Activated CD4-positive, alpha-beta T cell treated with anti-CD3 and anti-CD28 coated beads for 36 hours (primary cell): ENCODE measurements at places on chromosomes 5 and 9. TPM values are rescaled to one million over a fixed set of nuclear protein-coding genes. Genes with fewer than 3 reads are reported as not detected.
A peak's percentile ranks its signal among the peaks of the same experiment; 100 is the strongest.

BAG1 gene
- 47.9 TPM for total RNA-seq

CDKN2B-AS1 gene
- total RNA-seq: 0.23 TPM

OTP gene
- total RNA-seq: not detected

HSPA9 gene
- 466 TPM for total RNA-seq

CER1 gene
- not detected for total RNA-seq

HRCT1 gene
- not detected for total RNA-seq

ANKRD18B gene
- total RNA-seq: 1.5 TPM

EGFLAM gene
- not detected for total RNA-seq

OR1J2 gene
- total RNA-seq: not detected

GRCh38 chr9:27292659-27293405, 4.1 kb downstream of the EQTN start:
- DNase-seq: no peak

DNA sequence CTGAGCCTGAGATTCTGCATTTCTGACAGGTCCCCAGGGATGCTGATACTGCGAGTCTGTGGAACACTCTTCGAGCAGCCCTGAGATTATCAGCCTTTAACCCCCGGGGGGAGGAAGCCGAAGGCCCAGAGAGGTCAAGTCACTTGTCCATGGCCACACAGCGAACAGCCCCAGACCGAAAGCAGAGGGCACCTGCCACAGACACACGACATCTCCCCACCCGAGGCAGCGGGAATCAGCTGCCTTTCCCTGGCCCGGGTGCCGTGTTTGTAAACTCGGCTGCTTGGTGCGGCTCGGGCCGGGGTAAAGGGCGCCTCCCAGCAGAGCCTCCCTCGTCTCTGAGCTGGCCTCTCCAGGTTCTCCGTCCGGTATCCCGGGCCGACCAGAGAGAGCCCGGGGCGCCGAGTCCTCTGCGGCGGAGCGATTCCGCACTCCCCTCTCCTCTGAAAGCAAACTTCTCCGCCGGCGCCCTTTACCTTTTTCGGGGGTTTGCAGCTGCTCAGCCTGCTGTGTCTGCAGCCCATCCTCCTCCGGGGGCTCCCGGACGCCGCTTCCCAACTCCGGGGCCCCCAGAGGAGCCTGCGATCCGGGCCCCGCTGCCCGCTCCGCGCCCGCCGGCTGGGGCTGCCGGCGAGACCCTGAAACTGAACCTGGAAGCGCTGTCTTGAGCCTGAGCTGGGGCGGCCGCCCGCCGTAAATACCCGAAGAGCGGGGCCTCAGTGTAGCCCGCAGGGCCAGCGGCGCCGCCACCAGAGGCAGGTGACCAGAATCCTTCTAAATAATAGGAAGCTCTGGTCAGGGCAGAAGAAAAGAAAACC, at the start of gene CCDC69:
CCDC69 (minus strand) TSS at position 646 of the 818 bp plus-strand sequence; CDS start at position 524, 122 bp downstream.
- DNase-seq: peak; percentile 75

DNA sequence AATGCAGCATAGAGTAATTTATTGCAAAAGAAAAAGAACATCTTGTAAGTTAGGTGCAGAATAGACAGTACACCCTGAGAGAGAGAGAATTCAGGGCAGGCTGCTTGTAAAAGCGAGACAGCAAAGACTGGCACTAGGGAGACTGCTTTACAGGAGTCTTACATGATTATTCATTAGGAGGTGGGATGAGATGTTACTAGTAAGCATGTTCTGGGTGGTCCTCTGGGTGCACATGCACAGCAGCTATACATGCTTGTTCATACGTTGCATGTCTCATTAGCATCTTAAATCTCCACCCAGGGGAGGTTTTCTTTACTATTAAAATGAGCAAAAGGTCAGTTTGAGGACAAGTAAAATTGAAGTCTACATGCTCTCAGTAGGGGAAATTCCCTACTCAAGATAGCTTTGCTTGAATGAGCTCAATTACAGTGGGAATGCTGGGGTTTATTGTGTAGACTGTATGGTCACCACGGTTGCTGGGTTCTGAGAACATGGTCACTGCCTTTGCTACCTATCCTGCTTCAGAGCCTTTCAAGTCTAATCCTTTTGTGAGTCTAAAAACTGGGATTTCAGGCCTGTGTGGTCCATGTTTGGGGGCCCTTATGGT, 60.6 kb downstream of the RGS7BP start:
- DNase-seq: no peak

DNA sequence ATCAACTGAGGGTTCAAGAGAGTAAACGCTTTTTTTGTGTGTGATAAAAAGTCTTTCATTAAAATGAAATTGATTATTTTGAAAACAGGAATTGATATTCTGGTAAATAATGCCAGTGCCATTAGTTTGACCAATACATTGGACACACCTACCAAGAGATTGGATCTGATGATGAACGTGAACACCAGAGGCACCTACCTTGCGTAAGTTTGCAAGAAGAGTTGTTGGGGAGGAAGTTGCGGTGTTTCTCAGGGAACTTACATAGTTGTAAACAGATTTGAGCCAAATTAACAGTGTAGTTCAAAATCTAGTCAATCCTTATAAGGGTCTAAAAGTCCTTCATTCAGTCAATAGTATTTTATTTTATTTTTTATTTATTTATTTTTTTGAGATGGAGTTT, 28.9 kb downstream of the HSDL2 start:
- DNase-seq: no peak

DNA sequence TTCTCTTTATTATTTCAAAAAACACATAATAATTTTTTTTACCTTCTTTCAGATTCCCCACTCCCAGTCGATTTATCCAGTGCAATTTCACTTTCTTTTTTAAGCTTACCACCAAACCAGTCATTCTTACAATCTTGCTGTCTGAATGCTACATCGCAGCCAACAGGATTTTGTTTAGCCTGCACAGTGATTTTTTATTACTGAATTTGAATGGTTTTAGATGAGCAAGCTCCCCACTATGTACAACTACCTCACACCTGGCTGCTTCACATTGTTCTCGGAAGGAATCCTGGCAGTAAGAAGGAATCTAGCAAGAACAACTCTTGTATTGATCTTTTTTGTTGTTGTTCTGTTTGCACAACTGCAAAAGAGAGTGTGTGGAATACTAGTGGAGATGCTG, 668.1 kb upstream of the WWC1 start:
- no peak for DNase-seq

DNA sequence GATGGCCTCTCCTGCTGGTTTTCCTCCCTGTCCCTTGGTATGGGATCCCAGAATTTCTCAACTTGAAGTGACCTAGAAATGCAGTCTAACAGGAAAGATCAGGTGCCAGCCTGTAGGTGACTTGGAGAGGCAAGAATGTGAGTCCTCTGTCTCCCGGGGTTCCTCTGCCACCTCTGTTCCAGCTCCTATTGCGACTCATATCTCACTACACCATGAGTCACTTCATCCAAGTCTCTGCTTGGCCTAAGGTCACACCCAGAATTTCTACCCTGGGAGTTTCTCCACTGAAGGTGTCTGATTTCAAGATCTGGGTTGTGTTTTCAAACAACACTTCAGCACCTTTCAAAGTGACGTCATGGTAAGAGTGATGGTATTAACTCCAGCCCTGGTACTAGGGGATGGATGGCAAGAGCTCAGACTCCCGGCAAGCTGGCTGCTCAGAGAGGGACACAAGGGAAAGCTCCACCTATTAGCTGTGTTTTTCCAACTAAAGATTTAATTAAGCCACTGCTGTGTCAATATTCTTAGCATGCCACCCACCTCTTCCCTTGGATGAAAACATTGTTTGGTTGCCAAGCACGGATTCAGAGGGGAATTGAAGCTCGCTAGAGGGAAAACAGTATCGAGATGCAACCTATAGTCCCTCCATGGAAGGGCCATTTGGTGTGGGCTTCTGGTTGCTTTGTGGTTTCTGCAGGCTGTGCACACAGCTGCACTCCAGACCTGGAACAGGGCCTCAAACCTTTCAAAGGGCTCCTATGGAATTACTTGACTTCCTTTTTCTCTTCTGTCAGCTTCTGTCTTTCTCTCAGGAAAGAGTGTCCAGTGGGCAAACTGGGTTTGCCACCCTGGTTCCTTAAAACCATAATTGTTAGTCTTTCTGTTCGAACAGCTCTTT, 205.7 kb downstream of the GAS1 start:
- no peak for DNase-seq

DNA sequence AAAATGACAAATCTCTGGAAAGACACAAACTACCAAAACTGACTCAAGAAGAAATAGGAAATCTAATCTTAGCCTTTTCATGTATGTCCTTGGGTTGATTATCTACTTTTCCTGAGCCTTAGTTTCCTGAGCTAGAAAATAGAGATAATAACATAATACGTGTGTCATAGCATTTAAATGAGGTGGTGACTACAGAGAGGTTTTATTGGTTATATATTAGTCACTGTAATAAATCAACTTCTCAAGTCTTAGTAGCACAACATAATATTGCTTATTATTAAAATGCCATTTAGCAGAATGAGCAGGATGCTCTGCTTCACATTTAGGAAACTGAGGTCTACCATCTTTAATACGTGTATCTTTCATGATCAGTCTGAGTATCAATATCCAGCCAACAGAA, 7.1 kb upstream of the PJA2 start:
- no peak for DNase-seq

DNA sequence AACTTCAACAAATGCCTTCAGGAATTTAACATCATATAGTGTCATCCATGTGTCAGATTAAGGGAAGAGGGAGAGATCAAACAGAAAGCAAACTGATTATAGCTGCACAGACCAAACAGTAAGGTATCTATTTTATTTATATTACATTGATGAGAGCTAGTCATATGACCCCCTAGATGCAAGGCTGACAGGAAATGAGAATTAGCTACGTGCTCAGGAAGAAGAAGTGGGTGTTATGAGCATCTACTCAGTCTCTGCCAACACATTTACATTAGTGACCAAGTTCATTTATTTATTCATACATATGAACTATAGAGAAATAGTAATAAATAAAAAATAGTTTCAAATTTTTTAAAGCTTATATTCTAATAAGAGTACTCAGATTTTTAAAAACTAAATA, 787.3 kb downstream of the KCTD16 start:
- DNase-seq: no peak

GRCh38 chr9:34430843-34431437, 27.4 kb downstream of the FAM219A start:
- peak; percentile 43 for DNase-seq

GRCh38 chr5:79982136-79982535, 8.9 kb downstream of the MTX3 start:
- DNase-seq: no peak
